ENCODE measurements at places on chromosomes 4 and X. TPM values are rescaled to one million over a fixed set of nuclear protein-coding genes. Genes with fewer than 3 reads are reported as not detected.

DNA sequence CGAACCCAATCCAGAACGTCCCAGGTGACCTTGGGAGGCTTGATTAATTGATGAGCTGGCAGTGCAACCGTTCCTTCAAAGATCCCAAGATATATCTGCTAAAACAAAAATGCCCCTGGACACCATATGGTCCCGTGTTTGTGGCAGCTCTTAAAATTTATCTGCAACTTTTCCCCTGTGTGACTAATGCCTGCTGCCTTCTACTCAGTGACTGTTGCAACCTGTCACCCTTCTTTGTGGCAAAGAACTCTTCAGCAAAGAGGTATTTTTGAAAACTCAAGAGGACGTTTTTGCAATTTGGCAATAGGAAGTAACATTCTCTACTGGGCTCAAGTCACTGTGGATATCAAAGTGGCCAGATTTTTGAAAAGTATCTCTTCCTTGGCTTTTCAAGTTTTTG, 75.8 kb upstream of the SOD3 start:
- H3K4me3 ChIP-seq, result no peak overlapping the region
- H3K27ac ChIP-seq, result no peak overlapping the region
- H3K27me3 ChIP-seq, result no peaks in the 10 kb centered on the region
- no peaks in the 10 kb centered on the region for H3K36me3 ChIP-seq
- no peak for DNase-seq
- no peaks in the 10 kb centered on the region for H3K4me1 ChIP-seq

GRCh38 chr4:145489556-145489955, 7.9 kb downstream of the SMAD1 start:
- peaks cover 17% of the 10 kb centered on the region for H3K4me1 ChIP-seq
- no peak overlapping the region for H3K4me3 ChIP-seq
- H3K27me3 ChIP-seq, result no peaks in the 10 kb centered on the region
- no peaks in the 10 kb centered on the region for H3K36me3 ChIP-seq
- no peak for DNase-seq

- no peaks in the 10 kb centered on the region for H3K27me3 ChIP-seq
- H3K36me3 ChIP-seq, result no peaks in the 10 kb centered on the region
- H3K27ac ChIP-seq, result no peak overlapping the region
Measured at GRCh38 chrX:39969099-39969818, 128.5 kb downstream of the BCOR start.

- H3K4me1 ChIP-seq, result no peaks in the 10 kb centered on the region
- no peak overlapping the region for H3K27ac ChIP-seq
- H3K4me3 ChIP-seq, result no peak overlapping the region
- DNase-seq, result no peak
- H3K27me3 ChIP-seq, result no peaks in the 10 kb centered on the region
Measured at GRCh38 chrX:920234-920799, 289.7 kb downstream of the SHOX start.

DNA sequence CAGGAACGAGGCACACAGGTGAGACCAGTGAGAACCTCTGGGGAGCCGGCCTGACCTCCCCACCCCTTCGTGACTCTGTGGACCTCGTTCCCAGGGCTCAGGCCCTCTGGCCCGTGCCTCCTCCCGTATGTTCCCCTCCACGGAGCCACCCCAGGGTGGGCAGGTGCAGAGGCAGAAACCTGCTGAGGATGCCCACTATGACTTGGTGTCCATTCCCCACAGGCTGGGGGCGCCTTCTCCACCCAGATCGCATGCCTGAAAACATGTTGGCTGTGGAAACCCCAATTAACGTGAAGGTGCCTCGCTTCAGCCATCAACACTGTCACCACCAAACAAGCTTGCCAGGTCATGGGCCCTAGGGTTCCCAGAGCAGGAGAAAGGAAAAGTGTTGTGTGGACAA, 27.0 kb downstream of the BLOC1S4 start:
- no peaks in the 10 kb centered on the region for H3K4me1 ChIP-seq
- no peak overlapping the region for H3K4me3 ChIP-seq
- H3K36me3 ChIP-seq, result no peaks in the 10 kb centered on the region
- no peak for DNase-seq

DNA sequence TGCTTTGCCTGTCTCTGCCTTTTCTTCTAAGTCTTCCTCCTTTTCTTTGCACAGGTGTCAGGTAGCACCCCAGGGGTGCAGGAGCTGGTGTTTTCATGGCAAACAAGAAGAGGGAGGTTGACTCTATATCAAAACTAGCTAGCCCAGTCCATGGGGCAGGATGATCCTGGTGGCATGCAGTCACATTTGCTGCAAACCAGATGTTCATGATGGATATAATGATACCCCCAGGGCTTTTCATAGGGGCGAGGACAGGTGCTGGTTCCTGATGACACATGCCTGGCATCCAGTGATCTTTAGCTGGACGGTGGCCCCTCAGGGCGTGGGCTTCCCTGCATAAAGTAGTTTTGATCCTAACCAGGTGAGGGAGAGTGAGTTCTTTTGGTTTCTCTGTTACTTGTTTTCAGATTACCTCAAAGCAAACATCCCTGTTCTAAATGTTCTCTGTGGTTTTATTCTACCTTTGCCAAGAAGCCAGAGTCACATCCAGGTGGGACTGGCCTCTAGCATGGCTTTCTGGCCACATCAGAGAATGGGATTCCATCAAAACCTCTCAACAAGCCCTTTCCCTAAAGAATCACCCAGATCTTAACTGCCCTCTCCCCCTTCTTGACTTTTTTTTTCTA, 11.2 kb upstream of the UBA6 start:
- no peak overlapping the region for H3K4me3 ChIP-seq
- no peak overlapping the region for H3K27ac ChIP-seq
- DNase-seq, result no peak
- no peaks in the 10 kb centered on the region for H3K36me3 ChIP-seq
- H3K4me1 ChIP-seq, result peaks cover 17% of the 10 kb centered on the region

- no peak for DNase-seq
- peaks cover 4% of the 10 kb centered on the region for H3K4me1 ChIP-seq
- no peaks in the 10 kb centered on the region for H3K36me3 ChIP-seq
- H3K27ac ChIP-seq, result no peak overlapping the region
Measured at GRCh38 chr4:182922501-182923284, 5.5 kb upstream of the DCTD start.

DNA sequence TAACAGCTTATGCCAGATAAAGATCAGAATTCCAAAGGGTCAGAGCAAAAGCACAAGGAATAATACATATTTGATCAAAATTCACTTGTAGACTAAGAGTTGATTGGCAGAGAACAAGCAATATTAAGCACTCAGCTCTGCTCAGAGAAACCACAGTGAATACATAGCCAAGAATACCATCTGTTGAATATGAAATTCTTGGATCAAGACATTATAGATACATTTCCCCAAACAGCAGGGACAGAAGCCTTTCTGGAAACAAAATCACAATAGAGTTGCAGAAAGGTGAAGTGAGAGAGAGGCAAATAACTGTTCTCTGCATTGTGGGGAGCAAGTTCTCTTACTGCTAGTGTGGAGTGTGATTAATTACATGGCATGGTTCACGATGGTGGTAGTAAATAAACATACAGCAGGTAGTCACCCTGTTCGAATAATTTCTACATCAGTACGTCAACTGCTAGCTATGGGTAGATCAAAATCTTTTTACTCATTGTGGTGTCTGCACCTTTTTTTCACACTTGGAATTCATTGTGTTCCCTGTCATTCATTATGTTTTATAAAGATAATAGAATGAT, 366.7 kb downstream of the PCDH7 start:
- no peaks in the 10 kb centered on the region for H3K4me1 ChIP-seq

DNA sequence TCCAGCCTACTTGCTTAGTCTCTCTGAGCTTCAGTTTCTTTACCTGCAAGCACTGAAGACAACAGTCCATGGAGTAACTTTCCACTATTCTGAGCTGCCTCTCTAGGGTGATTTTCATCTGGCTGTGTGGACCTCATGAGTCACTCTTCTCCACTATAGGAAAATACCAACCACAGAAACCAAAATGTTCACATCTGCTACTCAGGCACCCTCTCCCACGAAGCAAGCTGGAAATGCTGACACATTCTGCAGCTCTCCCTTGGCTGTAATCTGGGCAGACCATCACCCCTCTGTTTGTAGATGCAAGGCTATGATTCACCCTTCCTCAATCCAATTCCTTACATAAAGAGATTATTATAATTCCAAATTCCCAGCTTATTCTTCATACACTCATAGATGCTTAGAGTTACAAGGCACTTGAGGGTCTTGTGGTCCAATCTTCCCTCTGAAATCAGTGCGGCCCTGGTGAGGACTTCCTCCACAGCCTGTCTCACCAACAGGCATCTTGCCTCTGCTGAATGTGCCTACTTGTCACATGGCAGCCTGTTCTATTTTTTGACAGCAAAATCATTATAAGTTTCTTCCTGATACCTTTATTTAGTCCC, 97.0 kb upstream of the LNX1 start:
- no peaks in the 10 kb centered on the region for H3K36me3 ChIP-seq
- H3K4me1 ChIP-seq, result no peaks in the 10 kb centered on the region

DNA sequence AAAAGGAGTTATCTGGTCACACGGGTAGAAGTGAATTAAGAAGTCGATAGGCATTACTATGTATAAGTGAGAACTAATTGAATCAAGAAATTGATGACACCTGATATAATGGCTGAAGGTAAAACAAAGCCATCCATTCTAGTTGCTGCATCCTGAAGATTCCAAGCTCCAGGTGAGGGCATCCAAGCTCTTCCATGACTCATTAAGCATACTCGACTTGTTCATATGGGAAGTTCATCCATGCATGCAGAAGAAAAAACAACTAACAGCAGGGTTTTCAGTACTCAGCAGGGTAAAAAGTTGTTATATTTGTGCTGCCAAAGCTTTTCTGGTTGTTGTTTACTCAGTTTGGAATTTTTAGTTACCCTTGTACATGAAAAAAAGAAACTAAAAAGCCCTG, 508.0 kb upstream of the CXorf51A start:
- no peak for DNase-seq
- no peak overlapping the region for H3K4me3 ChIP-seq
- no peaks in the 10 kb centered on the region for H3K36me3 ChIP-seq

DNA sequence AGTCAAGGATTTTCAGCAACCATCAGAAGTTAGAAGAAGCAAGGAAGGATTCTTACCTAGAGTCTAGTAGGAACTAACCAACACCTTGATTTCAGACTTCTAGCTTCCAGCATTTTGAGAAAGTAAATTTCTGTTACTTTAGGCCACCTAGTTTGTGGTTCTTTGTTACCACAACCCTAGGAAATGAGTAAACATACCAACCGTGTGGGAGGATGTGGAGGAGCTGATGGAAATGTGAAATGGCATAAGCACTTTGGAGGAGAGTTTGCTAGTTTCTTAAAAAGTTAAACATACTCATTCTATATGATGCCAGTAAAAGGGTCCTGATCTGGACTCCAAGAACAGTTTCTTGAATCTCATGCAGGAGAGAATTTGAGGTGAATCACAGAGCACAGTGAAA, 679.4 kb downstream of the PDHA2 start:
- H3K27ac ChIP-seq, result no peak overlapping the region
- no peaks in the 10 kb centered on the region for H3K4me1 ChIP-seq
- H3K4me3 ChIP-seq, result no peak overlapping the region
- no peak for DNase-seq
- H3K27me3 ChIP-seq, result no peaks in the 10 kb centered on the region

GRCh38 chrX:122934131-122934530, 249.9 kb upstream of the GRIA3 start:
- H3K4me3 ChIP-seq, result no peak overlapping the region
- DNase-seq, result no peak
- no peak overlapping the region for H3K27ac ChIP-seq
- H3K36me3 ChIP-seq, result no peaks in the 10 kb centered on the region

- H3K4me3 ChIP-seq, result no peak overlapping the region
- no peaks in the 10 kb centered on the region for H3K36me3 ChIP-seq
- no peak overlapping the region for H3K27ac ChIP-seq
Measured at GRCh38 chr4:108445716-108446115, 174.7 kb upstream of the RPL34 start.

DNA sequence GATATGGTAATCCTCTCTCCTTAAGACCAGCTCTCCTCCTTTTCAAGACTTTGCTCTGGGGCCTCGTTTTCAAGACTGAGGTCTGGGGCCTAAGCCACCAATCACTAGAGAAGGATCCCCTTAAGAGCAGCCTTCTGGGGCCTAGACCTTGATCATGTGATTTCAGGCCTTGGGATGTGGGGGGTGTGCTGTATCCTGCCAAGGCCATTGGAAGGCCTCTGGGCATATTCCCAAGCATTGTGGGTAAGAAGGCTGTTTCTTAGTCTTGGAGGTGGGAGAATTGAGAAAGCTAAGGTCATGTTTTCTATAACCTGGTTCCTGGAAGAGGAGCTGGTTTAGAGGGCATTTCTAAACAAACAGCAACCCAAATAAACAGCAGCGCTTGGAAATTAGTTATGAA, 12.1 kb downstream of the TMEM164 start:
- H3K4me1 ChIP-seq, result no peaks in the 10 kb centered on the region
- H3K27ac ChIP-seq, result no peak overlapping the region
- DNase-seq, result no peak
- no peak overlapping the region for H3K4me3 ChIP-seq
- H3K36me3 ChIP-seq, result no peaks in the 10 kb centered on the region

- H3K27me3 ChIP-seq, result no peaks in the 10 kb centered on the region
- peak; percentile 36 for DNase-seq
- no peak overlapping the region for H3K27ac ChIP-seq
- H3K4me3 ChIP-seq, result no peak overlapping the region
- H3K4me1 ChIP-seq, result peaks cover 46% of the 10 kb centered on the region
Measured at GRCh38 chrX:39900777-39901170, 197.0 kb downstream of the BCOR start.

GRCh38 chrX:109886122-109886761, 116.7 kb upstream of the TMEM164 start:
- H3K4me1 ChIP-seq, result no peaks in the 10 kb centered on the region
- no peak overlapping the region for H3K4me3 ChIP-seq
- no peaks in the 10 kb centered on the region for H3K36me3 ChIP-seq
- DNase-seq, result peak; percentile 57
- H3K27ac ChIP-seq, result no peak overlapping the region

DNA sequence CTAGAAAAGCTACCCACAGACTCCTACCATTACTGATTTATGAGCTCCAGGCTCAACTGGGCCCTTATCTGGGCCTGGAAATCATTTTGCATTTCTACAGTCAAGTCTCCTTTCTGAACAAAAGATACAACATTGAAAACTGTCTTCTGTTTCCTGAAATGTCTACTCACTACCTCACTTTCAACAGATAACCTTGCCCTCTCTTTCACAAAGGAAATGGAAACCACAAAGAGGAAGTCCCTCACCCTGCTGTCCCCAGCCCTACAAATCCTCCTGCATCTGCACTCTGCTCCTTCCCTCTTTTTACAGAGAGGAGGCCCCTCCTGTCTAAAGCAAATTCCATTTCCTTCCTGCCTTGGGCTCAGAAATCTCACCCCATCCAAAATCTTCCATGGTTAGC, 24.8 kb upstream of the CYBB start:
- no peak for DNase-seq
- H3K27me3 ChIP-seq, result no peaks in the 10 kb centered on the region
- no peak overlapping the region for H3K4me3 ChIP-seq
- no peaks in the 10 kb centered on the region for H3K4me1 ChIP-seq
- H3K27ac ChIP-seq, result no peak overlapping the region

GRCh38 chr4:39237179-39237578, 54.9 kb downstream of the WDR19 start:
- no peak overlapping the region for H3K27ac ChIP-seq
- H3K36me3 ChIP-seq, result peaks cover 8% of the 10 kb centered on the region
- no peaks in the 10 kb centered on the region for H3K4me1 ChIP-seq
- no peak overlapping the region for H3K4me3 ChIP-seq
- H3K27me3 ChIP-seq, result no peaks in the 10 kb centered on the region
- DNase-seq, result no peak

Gene MAGEA4
- not detected for total RNA-seq

Gene CXCL3
- 2.0 TPM for total RNA-seq

Gene NKX1-1
- total RNA-seq, result not detected

Gene STPG2
- 0.06 TPM for total RNA-seq

Gene TMEM271
- total RNA-seq, result not detected

Gene DGAT2L6
- not detected for total RNA-seq

Gene PAGE2
- not detected for total RNA-seq

Gene UGT2B15
- not detected for total RNA-seq

Gene TRIM75
- not detected for total RNA-seq

Gene ENPP6
- total RNA-seq, result not detected

Measured in neural progenitor cell (in vitro differentiated cells).